CD4-positive, alpha-beta T cell treated with Interleukin-12 subunit alpha and Interleukin-12 subunit beta, for 1 hour (primary cell): ENCODE measurements at places on chromosomes 7 and 10.

DNA sequence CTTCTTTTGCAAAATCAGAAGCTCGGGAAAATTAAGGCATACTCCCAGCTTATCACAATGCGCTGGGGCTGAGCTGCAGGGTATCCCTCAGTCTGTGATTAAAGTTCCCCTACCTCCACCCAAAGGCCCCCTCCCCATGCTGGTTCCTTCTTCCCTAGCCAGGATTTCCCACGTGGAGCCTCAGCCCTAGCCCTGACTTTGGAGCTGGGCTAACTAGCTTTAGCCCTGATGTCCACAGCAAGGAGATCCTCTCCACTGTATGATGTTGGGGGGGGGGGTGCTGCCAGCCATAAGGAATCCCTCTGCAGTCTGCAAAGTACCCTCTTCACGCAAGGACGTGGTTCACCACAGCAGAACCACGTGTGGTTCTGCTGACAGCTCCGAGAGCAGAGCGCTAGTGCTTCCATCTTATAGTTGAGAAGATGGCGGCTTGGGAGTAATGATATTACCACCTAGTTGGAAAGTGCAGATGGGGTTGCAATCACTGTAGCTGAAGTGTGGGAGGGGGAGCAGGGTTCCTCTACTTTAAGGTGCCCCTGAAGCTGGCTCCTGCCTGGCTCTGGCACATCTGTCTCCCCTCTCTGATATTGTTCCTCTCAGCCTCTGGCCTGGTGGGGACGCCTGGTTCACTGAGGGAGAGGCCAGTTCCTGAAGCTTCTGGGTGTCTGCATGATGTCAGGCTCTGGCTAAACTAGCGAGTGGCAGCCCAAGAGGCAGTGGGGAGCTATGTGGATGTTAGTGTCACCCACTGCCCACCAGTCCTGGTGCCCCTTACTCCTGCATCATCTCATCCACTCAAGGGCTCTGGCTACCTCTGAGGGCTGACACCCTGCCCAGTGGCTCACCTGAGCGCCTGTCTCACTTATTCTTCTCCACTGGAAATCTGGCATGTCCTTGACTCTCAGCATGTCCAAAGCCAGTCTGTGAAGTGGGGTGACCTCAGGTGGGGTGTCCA is 270.7 kb downstream of the RPS24 start:
- DNase-seq: no peak

- DNase-seq: no peak
Observed at GRCh38 chr7:33457039-33457438, 327.7 kb downstream of the BBS9 start.

- no peak for DNase-seq
Observed at GRCh38 chr7:103466814-103467213, 20.8 kb upstream of the SLC26A5 start.

DNA sequence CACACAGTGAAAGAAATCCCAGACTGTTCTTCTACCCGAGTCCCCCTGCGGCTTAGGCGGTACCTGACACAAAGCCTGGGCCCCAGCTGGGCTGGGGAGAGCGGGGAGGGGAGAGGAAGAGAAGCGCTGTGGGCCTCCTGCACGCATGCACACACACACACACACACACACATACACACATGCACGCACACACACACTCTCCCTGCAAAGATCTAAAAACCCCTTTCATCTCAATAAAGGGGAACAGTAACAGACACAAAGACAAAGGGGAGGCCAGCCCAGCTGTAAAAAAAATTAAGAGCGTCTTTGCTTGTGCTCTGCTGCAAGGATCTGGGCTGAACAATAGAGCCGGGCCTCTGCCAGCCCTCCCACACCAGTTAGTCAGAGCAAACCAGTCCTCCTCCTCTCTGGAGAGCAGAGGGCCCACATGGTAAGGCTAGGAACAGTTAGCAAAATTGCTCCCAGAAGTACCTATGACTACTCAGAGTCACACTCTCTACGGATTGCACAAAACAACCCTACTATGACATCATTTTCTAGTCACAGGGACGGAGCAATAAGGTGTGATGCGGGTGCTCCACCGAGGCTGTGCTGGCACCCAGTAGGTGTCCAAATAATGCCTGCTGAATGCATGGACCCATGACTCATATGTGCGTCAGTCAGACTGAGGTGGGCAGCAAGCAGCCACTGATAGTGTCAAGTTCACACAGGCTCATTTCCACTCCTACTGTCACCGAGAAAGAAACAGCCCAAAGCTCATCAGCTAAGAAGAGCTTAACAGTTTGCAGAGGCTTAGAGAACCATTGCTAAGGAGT is 9.2 kb downstream of the ITPRIP start:
- peak; percentile 74 for DNase-seq

DNA sequence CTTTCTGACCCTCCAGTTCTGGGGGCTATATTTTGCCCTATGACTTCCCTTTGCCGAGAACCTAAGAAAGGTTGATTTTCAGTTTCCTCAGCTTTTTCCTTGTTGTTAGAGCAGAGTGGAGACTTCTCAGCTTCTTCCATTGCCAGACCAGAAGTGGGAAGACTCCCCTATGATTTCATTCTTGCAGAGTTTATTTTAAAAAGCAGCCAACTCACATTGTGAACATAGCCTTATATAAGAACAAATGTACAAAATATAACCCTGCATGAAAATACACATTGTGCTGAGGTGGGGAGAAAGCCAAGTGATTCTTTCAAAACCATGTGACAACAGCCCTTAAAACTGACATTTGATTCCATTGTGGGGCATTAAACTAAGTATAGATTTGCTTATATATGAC is 33.8 kb upstream of the FZD8 start:
- no peak for DNase-seq

- no peak for DNase-seq
Observed at GRCh38 chr7:104584620-104585019, 256.2 kb downstream of the LHFPL3 start.

GRCh38 chr7:73769481-73770001 is 529 bp downstream of the CLDN3 start:
- DNase-seq: no peak

DNA sequence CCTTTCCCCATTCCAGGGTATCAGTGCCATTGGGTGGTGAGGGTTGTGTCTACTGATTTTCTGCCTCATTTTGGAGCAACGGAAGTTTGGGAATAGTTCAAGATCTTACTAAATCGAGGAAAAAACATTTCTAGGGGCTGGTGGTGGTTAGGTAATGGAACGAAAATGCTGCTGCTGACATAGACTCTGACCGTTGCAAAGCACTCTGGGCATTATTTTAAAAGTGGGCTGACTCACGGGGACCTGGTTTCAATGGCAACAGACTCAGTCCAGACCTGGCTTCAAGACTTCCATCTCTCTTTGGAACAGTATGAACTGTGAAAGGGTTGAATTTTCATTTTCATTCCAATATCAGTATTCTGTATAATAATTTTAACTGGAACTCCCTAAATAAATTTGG is 284.0 kb downstream of the PHTF2 start:
- no peak for DNase-seq

- no peak for DNase-seq
Observed at GRCh38 chr7:44063894-44064651, 1.3 kb downstream of the PGAM2 start.

DNA sequence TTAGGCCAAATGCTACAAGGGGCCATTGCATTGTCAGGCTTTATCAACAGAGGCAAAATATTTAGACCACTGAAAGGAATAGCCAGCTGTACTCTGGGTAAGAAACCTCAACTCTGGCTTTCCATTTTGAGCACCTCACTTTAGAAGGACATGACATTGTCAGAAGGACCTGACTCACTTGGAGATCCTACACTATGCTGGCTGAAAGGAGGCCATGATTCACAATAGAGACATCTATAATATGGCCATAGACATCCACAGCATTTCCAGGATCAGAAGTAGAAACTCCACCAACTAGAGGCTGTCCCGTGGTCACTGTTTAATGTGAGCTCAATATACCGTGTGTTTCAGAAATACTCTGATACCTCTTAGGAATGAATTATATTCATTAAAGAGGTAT is 140.9 kb downstream of the BTAF1 start:
- DNase-seq: no peak

- DNase-seq: no peak
Observed at GRCh38 chr7:94298943-94299342, 95.8 kb upstream of the COL1A2 start.

GRCh38 chr10:12690525-12691126 is 310.9 kb downstream of the CCDC3 start:
- DNase-seq: no peak

GRCh38 chr7:138958391-138958956 is 22.7 kb downstream of the KIAA1549 start:
- no peak for DNase-seq

- no peak for DNase-seq
Observed at GRCh38 chr7:130142654-130143333, 62.4 kb downstream of the TMEM209 start.

- no peak for DNase-seq
Observed at GRCh38 chr7:152986376-152986775, 226.8 kb downstream of the ACTR3B start.

GRCh38 chr7:33790746-33791145 is 114.6 kb upstream of the BMPER start:
- DNase-seq: no peak

GRCh38 chr10:48447356-48448215 is 141.1 kb downstream of the MAPK8 start:
- no peak for DNase-seq

GRCh38 chr7:98315318-98315993 is 34.0 kb downstream of the BRI3 start:
- no peak for DNase-seq

DNA sequence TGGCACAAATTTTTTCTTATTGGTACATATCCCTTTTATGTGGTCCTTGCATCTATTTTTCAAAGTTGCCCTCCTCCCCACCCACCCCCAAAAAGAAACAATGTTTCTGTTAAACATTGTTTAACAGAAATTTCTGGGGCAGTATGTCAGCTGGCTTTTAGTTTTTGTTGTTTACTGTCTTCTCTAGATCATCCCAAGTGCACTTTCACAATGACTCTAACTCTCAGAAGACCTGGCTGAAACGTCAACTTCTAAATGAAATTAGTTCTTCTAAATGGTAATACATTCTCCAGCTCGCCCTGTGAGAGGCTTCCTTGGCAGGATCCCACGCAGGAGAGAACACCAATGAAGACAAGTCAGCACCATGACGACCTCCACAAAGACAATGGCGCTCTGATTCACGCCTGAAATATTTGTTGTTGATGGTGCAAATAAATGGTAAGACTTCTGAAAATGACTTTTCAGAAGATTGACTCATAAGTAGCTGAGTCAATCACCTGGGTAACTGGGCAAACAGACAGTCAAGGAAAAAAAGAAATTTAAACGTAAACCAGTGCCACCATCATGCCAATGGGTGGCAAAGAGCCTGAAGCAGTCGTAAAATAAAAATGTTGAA is 293.7 kb downstream of the FZD1 start:
- DNase-seq: no peak

DNA sequence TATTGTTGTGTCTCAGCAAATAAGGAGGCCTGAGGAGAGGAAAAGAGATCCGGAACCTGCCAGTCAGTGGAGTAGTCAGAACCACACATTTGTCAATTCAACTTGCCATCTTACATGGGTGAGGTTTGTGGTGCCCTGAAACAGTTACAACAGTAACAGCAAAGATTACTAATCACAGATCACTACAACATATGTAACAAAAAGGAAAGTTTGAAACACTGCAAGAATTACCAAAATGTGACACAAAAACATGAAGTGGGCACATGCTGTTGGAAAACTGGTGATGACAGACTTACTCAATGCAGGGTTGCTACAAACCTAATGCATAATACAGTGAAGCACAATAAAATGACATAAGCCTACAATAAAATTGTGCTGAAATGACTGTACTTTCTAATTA is 89.4 kb downstream of the LRRN3 start:
- no peak for DNase-seq

GRCh38 chr10:373526-374309 is 238.5 kb downstream of the ZMYND11 start:
- no peak for DNase-seq

- DNase-seq: no peak
Observed at GRCh38 chr10:96360766-96361165, 2.0 kb upstream of the OPALIN start.

DNA sequence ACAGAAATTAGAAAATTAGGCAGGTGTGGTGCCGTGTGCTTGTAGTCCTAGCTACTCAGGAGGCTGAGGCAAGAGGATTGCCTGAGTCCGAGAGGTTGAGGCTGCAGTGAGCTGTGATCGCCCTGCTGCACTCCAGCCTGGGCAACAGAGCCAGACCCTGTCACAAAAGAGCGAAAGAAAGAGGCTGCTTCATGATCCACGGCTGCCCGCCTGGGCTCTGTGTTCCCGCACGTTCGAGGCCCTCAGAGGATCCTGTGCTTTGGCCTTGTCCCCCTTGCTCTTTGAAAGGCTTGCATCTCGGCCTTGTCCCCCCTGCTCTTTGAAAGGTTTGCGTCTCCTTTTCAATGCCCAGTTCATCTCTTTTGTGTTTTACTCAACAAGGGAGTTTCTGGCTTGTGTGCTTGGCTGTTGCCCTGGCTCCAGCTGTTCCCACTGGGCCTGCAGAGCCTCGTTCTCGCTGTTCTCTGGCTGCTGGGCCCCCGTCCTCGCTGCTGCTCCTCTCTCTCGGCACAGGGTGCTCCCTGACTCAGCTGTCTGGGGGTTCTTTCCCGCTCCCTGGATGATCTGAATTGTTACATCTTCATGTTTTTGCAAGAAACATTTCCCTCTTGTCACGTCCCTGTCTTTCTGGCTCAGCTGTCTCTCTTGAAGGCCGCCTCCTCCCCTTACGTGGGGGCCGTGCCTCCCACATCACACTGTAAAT is 45.1 kb upstream of the INPP5A start:
- DNase-seq: no peak

- no peak for DNase-seq
Observed at GRCh38 chr10:130744631-130745030, 566.9 kb downstream of the TCERG1L start.

DNA sequence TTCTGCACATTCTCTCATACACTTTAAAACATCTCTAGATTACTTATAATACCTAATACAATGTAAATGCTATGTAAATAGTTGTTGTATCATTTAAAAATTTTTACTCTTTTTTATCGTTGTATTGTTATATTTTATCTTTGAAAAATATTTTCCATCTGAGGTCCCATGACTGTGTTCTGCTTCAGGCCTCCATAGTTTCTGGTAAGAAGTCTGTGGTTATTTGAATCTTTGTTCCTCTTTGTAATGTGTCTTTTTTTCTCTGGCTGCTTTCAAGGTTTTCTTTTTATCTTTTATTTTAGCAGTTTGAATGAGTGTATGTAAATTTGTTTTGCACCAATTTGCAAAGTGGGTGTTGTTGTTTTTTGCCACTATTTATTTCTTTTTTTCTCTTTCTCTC is 263.1 kb downstream of the RPS24 start:
- no peak for DNase-seq

GRCh38 chr7:128833148-128833945 is 3.1 kb downstream of the FLNC start:
- DNase-seq: no peak

DNA sequence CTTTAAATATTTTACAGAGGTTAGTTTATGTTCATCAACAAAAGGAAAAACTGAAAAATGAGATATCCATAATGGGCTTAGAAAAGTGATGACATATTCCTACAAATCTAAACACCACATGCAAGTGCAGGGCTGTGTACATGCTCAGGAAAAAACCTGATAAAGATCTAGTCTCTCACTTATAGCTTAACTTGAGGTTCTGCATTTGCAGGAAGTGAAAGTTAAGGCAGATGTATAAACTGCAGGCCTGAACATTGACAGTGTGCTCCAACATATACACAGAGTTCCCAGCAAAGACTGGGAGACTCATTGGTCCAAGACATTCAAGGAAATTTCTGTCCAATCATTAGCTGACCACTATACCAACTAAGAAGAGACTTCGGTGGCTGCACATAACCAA is 63.8 kb upstream of the RET start:
- DNase-seq: no peak
